ENCODE measurements at places on chromosomes 6 and 20. TPM values are rescaled to one million over a fixed set of nuclear protein-coding genes. Genes with fewer than 3 reads are reported as not detected.
A peak's percentile ranks its signal among the peaks of the same experiment; 100 is the strongest.

DNA sequence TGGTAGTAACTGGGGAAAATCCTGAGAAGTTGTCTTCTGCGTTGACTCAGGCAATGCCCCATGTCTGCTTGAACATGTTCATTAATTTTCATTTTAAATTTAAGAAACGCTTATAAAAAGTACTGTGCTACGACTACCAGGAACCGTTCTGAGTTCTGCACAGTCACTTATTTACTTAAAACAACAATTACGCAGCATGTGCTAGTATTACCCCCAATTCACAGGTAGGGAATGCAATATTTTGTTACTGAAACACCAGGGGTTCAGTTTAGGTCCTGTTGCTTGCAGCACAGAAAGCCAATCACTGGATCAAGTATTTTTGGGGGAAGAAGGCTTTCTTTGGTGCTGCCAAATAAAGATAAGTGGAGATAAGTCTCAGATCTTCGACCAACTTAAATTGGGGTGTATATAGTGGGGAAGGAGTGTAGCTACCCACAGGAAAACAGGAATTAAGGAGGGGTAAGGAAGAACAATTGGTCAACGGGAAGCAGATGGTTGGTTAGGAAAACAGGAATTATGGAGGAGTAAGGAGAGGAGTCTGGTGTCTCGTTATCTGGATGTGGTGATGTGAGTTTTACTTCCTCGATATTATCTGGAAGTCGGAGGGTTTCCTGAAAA, 5.2 kb upstream of the LRP11 start:
- no peak for DNase-seq

Gene NAPB
- 40.4 TPM for total RNA-seq

GRCh38 chr20:5770231-5770986, 20.2 kb downstream of the SHLD1 start:
- no peak for DNase-seq

GRCh38 chr20:59153355-59153681, 10.3 kb upstream of the ZNF831 start:
- peak; percentile 82 for DNase-seq

DNA sequence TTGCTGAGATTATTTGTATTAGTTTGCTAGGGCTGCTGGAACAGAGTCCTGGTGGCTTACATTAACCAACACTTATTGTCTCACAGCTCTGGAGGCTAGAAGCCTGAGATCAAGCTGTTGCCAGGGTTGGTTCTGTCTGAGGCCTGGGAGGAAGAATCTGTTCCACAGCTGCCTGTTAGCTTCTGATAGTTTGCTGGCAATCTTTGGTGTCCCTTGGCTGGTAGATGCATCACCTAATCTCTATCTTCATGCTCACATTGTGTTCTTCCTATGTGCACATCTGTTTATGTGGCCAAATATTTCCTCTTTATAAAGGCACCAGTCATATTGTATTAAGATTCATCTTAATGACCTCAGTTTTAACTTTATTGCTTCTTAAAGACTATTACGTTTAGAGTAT, 19.5 kb downstream of the SF3B5 start:
- no peak for DNase-seq

DNA sequence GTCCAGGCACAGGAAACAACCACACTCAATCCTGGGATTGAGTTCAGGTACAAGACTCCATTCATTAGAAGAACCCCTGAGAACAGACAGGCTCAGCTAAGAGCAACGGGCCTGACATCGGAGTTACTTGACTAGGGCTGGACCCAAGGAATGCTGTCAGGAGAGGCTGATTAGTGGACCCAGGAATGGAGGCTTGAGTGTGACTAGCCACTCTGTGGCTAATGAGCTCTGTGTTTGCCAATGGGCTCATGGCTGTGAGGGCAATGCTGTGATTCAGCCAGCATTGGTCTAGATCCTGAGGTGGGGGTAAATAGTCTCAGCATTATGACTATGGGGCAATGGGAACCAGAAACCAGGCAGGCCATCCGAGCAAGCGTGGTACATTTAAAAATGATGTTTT, 71.8 kb downstream of the RIOK1 start:
- no peak for DNase-seq

DNA sequence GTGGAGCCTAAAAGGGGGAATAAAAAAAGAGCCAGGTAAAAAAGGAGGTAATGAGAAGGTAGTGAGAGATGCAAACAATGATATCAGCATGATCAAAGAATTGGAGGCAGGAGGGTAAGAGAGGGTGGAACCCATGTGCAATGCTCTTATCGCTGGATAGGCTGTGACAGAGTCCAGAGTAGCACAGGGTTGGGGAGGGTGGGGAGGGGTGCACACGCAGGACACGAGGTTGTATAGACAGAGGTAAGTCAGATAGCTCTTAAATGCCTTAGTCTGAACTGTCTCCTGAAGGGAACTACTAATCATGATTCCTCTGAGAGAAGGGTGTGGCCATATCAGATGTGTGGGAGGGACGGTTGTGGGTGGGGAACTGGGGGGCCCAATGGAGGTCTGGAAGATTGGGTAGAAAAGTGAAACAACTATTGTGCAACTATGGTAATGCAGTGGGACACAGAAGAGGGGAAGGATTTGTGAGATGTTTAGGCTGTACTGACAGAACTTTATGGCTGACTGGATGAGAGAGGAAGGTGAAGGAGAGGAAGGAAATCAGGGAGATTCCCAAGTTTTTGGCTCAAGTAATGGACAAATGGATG, 354.8 kb downstream of the BTBD9 start:
- DNase-seq: no peak

Gene CSTF1
- total RNA-seq: 41.8 TPM

- no peak for DNase-seq
Observed at GRCh38 chr6:143575901-143576426, 64.4 kb upstream of the FUCA2 start.

DNA sequence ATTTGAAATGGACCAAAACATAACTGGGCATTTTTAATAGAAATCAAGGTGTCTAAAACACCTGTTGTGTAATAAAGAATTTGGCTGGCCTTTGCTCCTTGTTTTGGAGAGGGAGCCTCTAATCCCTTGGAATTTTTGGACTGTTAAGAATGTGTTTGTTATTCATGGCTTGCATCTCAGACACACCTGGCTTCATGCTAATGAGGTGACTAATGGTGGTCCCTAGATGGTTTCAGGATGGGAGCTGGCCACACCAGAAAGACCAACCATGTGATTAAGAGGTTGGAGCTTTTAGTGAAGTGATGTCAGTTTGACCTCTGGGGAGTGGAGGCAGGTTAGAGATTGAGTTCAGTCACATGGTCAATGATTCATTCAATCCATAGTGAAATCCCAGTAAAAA, 328.4 kb downstream of the DHX35 start:
- DNase-seq: no peak

Gene THEMIS
- 2.1 TPM for total RNA-seq

DNA sequence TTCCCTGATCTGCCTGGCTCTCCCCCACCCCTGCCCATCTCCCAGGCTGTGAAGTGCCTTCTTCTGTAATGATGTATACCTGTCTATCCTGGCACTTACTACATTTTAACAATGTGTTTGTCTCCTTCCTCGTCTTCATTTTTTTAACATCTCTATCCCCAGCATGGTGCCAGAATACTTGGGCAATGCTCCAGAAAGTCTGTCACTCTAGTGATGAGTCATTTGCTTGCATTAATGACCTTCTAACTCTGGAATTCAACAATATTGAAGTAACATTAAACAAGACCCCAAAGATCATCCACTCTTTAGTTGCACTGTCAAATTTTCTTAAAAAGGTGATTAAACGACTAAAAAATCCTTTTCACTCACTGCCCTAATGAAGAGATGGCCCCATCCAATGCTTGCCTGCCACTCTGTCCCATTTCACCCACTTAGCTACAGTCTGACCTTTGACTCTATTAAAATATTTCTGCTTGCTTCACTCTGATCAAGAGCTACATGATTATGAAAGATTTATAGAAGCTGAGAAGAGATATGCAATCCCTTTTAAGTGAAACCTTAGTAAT, 7.7 kb upstream of the KLHL31 start:
- DNase-seq: no peak

DNA sequence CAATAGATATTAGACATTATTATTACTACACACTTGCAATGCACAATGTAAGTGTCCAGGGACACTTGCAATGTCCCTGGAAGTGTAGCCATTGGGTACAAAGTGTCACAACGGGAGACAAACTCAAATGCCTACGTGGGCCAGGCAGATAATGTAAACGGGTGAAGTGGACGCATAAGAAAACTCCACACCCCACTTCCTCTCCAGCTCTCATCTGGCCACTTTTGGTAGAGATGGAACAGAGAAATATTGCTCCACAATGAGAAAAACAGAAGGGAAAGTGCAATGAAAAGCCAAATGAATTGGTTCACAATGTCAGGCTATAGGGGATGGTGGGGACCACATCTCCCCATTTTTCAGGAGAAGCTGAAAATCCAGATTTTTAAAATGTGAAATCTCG, 9.4 kb downstream of the SULF2 start:
- no peak for DNase-seq

Gene SS18L1
- total RNA-seq: 54.6 TPM

Gene LY86
- total RNA-seq: 0.87 TPM

Measured in testis (tissue), 5 donors.